ENCODE measurements at places on chromosomes 1 and 21. TPM values are rescaled to one million over a fixed set of nuclear protein-coding genes. Genes with fewer than 3 reads are reported as not detected.
A peak's percentile ranks its signal among the peaks of the same experiment; 100 is the strongest.

DNA sequence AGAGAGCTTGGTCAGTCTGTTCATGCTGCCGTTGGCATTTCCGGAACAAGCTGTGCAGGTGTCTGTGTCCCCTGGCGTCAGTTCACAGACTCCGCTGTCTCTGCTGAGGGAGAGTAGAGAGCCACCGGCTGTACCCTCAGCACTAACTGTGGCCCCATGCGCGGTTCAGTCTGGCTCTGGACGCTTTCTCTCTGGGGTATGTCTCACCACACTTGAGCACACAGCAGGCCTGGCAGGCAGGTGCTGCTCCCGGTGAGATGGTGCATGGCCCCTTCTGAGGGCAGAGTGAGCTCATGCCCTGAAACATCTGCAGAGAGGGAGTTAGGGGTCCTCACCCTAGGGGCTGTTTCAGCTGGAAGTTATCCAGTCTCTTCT lies 60.0 kb upstream of the TLR5 start:
- H3K27ac ChIP-seq = no peak overlapping the region
- H3K4me1 ChIP-seq = no peaks in the 10 kb centered on the region
- no peak for DNase-seq
- H3K4me3 ChIP-seq = no peak overlapping the region
- H3K36me3 ChIP-seq = no peaks in the 10 kb centered on the region
- peaks cover 24% of the 10 kb centered on the region for H3K27me3 ChIP-seq

- peaks cover 25% of the 10 kb centered on the region for H3K27me3 ChIP-seq
- H3K27ac ChIP-seq = no peak overlapping the region
- H3K36me3 ChIP-seq = peaks cover 4% of the 10 kb centered on the region
- no peak for DNase-seq
Observed at GRCh38 chr1:158434741-158435140, 8.7 kb upstream of the OR10K2 start.

- peaks cover 4% of the 10 kb centered on the region for H3K36me3 ChIP-seq
- H3K27ac ChIP-seq = peak overlapping the region; percentile 86
- H3K4me1 ChIP-seq = peaks cover 69% of the 10 kb centered on the region
Observed at GRCh38 chr1:209751627-209752231, 4.1 kb upstream of the TRAF3IP3 start.

GRCh38 chr1:199815947-199816346 lies 211.6 kb upstream of the NR5A2 start:
- H3K4me3 ChIP-seq = no peak overlapping the region
- H3K4me1 ChIP-seq = no peaks in the 10 kb centered on the region
- H3K27me3 ChIP-seq = peaks cover 18% of the 10 kb centered on the region

GRCh38 chr1:157099633-157100009 lies at the start of gene ETV3L:
ETV3L (minus strand) TSS chr1:157099808; CDS start chr1:157099523, 285 bp downstream.
- DNase-seq = no peak
- H3K4me1 ChIP-seq = peaks cover 1% of the 10 kb centered on the region
- no peaks in the 10 kb centered on the region for H3K36me3 ChIP-seq

- DNase-seq = no peak
- no peak overlapping the region for H3K4me3 ChIP-seq
- peaks cover 8% of the 10 kb centered on the region for H3K4me1 ChIP-seq
Observed at GRCh38 chr21:25080661-25081060, 526.6 kb downstream of the MRPL39 start.

GRCh38 chr1:231842441-231842840 lies 215.9 kb downstream of the DISC1 start:
- no peak overlapping the region for H3K27ac ChIP-seq
- peaks cover 28% of the 10 kb centered on the region for H3K4me1 ChIP-seq
- no peak for DNase-seq

DNA sequence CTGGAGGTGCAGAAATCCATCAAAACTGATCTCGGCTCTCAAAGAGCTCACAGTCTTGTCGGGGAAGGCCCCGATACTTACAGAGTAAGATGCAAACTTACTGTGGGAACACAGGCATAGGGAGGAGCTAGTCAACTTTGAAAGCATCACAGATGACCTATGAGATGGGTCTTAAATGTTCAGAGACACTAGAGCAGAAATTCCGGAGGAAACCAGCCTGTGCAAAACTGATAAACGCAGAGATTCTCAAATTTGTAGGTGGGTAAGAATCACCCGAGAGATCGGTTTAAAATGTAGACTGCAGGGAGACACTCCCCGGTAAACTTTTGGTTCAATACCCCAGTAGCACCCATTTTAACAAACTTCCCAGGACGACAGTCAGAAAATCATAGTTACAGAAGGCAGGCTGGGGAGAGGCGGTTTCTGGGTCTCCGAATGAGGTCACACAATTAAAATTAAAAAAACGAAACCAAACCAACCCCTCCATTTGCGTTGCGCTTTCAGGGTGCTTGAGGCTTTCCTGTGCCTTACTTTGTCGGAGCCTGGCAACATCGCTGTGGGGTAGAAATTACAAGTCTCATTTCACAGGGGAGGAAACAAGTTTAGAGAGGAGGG lies 755 bp upstream of the THRAP3 start:
- H3K4me3 ChIP-seq = peak overlapping the region; percentile 99
- no peak for DNase-seq
- H3K27ac ChIP-seq = peak overlapping the region; percentile 100
- peaks cover 36% of the 10 kb centered on the region for H3K4me1 ChIP-seq
- no peaks in the 10 kb centered on the region for H3K27me3 ChIP-seq
- H3K36me3 ChIP-seq = peaks cover 44% of the 10 kb centered on the region

DNA sequence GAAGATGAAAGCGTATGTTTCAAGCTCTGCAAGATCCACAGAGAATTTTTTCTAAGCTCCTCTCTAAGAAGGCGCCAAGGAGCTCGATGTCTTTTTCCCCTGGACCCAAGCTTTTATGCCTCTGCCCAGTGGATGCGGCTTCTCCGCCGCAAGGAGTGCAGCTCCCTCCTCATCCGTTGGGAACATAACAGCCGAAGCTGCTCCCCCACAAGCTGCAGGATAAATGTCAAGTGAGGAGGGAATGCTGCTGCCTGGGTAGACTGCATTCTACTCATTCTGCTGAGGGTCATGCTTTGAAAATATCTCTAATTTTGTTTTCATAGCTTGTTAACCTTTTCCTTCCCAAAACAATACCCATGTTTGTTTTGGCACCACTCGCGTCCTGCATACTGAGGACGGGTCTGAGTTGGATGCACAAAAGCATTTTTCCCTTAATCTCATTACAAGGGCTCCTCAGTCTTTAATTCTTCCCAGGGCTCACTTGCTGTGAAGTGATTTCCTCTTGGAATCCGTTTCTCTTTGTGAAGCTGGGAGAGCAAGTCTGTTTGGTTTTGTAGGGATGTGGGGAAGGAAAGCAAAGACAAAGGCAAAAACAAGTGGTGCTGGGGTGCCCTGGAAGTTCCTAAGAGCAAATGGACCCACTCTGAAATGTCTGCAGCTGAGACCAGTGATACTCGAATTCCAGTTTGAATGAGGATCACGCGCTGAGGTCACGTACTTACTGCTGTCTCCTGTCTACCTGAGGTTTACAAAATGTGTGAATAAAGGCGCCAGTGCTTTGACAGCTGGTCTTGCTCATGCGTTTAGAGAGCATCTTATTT lies 134.0 kb upstream of the IRF2BP2 start:
- DNase-seq = no peak
- H3K36me3 ChIP-seq = no peaks in the 10 kb centered on the region
- no peak overlapping the region for H3K4me3 ChIP-seq
- H3K27me3 ChIP-seq = no peaks in the 10 kb centered on the region
- no peaks in the 10 kb centered on the region for H3K4me1 ChIP-seq

GRCh38 chr1:51231896-51232295 lies 4.2 kb upstream of the RNF11 start:
- H3K36me3 ChIP-seq = peaks cover 2% of the 10 kb centered on the region
- H3K4me1 ChIP-seq = peaks cover 20% of the 10 kb centered on the region
- peaks cover 14% of the 10 kb centered on the region for H3K27me3 ChIP-seq

- no peaks in the 10 kb centered on the region for H3K36me3 ChIP-seq
- H3K4me1 ChIP-seq = no peaks in the 10 kb centered on the region
- no peak for DNase-seq
- H3K27me3 ChIP-seq = no peaks in the 10 kb centered on the region
- no peak overlapping the region for H3K4me3 ChIP-seq
Observed at GRCh38 chr1:96309783-96310182, 411.8 kb upstream of the PTBP2 start.

DNA sequence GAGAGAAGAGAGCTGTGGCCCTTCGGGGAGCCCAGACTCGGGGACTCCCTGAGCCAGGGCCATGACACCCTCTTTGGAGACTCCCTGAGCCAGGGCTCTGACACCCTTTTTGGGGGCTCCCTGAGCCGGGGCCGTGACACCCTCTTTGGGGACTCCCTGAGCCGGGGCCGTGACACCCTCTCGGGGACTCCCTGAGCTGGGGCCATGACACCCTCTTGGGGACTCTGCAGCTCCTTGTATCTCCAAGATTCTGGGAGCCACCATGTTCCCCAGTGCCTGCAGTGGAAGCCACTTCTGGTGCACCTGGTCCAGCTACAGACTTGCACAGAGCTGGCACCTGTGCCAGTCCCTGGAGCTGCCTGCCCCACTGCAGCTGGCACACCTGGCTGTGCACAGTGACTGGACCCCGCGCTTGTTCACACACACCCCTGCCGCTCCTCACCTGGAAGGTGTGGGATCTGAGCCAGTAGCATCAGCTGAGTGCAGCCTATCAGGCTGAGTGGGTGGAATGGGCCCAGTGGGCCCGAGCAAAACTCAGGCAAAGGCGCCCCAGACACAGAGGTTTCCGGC lies 3.8 kb upstream of the SSU72 start:
- peaks cover 20% of the 10 kb centered on the region for H3K27me3 ChIP-seq
- peaks cover 10% of the 10 kb centered on the region for H3K36me3 ChIP-seq
- H3K4me3 ChIP-seq = no peak overlapping the region
- H3K27ac ChIP-seq = no peak overlapping the region

DNA sequence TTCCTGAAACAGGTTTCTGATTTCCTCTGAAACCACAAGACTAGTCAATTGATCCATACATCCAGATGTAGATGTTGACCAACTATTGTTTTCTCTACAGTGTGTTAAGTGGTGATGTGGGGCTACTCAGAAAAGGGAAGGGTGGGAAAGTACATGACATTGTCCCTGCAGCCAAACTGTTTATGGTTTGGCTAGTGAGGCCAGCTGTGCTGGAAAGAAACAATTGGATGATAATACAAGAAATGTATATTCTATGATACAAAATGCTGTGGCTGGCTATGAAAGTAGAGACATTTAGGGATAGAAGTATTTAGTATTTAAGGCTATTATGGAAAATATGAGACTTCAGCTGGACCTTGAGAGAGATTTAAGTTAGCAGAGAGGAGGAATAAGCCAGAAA lies 244.5 kb downstream of the ADGRL2 start:
- H3K4me3 ChIP-seq = no peak overlapping the region
- H3K4me1 ChIP-seq = no peaks in the 10 kb centered on the region
- H3K36me3 ChIP-seq = no peaks in the 10 kb centered on the region

Gene LINGO4
- not detected for total RNA-seq

Gene TEDDM1
- not detected for total RNA-seq

Gene SLC35D1
- total RNA-seq = 10.1 TPM

Gene SELENOF
- total RNA-seq = 172 TPM

Gene SMPDL3B
- total RNA-seq = not detected
